ENCODE measurements at places on chromosomes 1 and 21.

DNA sequence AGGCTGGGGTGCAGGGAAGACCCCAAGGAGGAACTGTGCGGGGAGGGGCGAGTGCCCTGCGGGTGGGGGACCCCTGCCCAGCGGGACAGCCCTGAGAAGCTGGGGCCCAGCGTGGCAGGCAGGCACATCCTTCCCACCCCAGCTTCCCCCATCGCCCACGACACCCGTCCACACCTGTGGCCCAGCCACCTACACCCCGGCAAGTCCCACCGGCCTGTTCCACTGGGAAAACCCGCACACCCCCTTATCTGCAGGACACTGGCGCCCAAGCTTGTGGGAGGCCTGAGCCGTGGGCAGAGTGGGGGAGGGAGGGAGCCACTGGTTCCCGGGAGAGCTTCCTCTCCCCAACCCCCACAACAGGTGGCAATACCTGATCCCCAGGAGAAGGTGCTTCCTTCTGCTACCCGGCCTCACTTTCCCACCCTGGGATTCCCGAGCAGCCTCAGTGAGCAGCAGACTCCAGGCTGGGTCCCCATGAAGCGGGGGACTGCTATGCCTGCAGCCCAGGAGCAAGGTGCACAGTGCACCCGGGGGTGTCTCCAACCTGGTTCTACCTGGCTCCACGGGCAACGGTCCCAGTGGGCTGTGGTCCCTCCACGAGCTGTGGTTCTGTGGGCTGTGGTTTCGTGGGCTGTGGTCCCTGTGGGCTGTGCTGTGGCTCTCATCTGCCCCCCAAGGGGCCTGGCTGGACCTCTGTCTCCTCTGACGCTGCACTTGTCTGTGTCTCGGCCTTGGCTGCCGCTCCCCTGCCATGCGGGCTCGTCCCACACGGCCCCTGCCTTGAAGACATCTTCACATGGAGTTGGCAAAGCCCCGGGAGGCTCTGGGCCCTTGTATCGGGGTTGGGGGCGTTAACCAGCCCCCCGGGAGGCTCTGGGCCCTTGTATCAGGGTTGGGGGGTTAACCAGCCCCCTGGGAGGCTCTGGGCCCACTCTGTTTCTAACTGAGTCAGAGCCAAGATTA, 37.8 kb upstream of the POFUT2 start:
- no peak for DNase-seq

- no peak for DNase-seq
These were observed 551.1 kb downstream of the MATN1 start for GRCh38 chr1:30172299-30172694.

DNA sequence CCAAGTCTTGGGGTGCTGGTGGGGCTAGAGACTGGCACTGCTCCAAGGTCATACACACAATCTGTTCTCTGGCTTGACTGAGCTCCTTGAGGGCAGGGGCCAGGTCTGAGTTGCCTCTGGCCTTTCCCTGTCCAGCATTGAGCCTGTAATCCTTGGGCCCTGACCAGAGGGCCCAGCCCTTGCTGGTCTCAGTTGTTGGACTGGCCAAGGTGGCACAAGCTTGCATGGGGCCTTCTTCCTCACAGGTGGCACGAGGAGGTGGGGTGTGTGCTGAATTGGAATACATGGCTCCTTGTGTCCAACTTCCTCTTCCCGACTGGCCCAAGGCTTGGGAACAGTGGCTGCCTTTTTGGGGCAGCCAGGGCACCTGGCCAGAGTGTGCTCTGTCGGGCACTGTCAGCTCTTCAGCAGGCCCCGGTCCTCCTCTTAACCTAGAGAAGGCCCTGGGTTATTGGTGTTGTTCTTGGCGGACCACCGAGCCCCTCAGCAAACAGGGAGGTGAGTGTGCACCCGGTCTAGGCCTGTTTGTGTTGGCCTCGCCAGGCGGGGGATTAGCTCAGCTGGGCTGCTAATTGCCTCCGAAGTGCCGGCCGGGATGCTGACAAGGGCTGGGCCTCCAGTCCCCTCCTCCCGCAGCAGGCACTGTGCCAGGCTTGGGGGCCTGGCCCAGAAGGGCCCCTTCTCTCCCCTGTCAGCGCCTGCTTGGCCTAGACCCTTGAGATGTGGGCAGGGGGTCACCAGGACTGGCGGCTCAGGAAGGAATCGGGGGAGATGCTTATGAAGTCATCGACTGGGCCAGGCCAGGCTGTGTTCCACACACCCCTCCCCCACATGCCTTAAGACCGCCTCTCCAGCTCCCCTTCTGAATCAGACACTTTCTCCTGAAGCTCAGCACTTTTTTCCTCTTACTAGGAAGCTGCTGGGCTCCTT, 28.5 kb downstream of the WNT4 start:
- DNase-seq, result no peak

DNA sequence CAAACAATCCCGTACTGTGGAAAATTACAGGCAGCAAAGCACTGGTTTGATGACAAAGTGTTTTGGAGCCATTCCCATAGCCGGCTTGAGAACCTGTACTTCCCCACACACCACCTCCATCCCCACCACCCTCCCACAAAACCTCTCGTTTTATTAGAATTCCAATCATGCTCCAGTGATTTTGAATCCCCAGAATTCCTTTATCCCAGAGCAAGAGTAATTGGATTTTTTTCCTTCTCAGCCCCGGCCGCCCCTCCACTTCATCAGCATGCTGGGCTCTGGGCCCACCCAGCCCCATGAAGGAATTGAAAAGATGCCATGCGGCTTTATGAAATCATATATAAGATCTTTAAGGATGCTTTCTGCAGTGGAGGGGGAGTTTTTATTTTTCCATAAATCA, 136.6 kb downstream of the OMA1 start:
- no peak for DNase-seq

DNA sequence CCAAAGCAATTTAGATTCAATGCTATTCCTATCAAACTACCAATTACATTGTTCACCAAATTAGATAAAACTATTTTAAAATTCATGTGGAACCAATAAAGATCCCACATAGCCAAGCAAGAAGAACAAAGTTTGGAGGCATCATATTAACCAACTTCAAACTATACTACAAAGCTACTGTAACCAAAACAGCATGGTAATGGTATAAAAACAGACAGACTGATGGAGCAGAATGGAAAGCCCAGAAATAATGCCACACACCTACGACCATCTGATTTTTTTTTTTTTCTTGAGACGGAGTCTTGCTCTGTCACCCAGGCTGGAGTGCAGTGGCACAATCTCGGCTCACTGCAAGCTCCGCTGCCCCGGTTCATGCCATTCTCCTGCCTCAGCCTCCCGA, 7.1 kb downstream of the ZNF124 start:
- no peak for DNase-seq

DNA sequence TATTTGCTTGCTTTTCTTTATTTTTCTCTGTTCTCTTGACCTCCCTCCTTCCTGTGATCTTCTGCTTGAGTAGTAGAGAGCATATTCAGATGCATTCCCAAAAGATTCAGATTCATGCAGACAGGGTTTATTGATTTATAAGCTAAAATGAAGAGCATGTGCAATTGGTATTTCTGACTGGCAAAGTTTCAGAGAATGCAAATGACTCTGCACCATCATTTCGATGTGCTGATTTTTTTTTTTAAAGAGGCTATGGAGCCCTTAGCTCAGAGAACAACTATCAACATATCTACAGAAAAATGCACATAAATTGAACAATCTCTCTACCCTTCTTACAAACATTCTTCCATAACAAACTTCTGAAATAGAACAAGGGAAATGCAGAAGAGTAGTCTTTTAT, 312.0 kb downstream of the VAV3 start:
- no peak for DNase-seq

GRCh38 chr1:199040076-199040905, 401.5 kb downstream of the PTPRC start:
- no peak for DNase-seq

- no peak for DNase-seq
These were observed 10.7 kb downstream of the SCCPDH start for GRCh38 chr1:246734866-246735265.

DNA sequence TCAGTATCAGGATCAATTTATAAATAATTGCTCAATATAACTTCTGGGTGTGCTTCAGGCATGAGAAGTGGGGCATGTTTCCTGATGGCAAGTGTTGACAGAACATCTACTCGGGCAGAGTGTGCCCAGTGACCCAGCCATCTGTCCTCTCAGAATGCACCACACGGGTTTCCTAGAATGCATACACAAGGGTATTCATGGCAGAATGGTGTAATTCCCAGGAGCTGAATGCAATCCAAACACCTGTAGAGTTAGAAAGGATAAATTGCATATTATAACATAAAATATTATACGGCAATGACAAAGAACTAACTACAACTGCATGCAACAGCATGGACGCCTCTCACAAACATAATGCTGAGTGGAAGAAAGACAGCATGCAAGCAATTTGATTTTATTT, 391.9 kb downstream of the SIPA1L2 start:
- no peak for DNase-seq

DNA sequence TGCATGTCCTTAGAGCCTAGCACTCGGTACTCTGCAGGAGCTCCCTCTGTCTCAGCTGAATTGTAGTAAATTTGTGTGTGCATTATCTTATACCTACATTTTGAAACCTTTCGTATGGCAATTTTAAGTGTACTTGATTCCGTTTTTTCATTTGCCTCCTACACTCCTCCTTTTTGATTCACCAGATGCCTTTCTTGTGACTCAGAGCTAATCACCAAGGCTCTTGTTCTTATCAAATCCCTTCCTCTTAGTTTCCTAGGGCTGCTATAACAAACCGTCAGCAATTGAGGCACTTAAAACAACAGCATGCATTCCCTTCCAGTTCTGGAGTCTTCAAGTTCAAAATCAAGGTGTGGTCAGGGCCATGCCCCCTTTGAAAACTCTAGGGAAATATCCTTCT, 261.0 kb downstream of the ASTN1 start:
- DNase-seq, result no peak

- DNase-seq, result no peak
These were observed 3.0 kb downstream of the ANKRD45 start for GRCh38 chr1:173666646-173667045.
